ENCODE measurements at places on chromosomes 7 and 10.
A peak's percentile ranks its signal among the peaks of the same experiment; 100 is the strongest.

DNA sequence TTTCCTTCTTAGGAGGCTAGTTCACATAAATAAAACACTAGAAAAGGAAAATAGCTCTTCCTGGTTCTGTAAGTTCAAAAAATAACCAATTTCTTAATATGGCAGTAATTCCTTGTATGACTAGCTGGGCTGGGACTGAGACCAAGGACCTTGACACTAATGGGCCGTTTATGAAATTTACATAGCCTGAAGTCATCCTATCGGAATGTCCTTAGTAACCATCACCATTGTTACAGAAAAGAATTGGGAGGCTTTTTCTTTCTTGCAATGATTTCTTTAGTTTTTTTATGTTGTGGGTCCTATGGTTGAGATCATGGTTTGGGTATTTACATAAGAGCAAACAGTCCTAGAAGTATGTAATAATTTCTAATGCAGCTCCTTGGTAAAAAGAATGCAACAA, 87.1 kb upstream of the HDAC9 start:
- no peak for DNase-seq

DNA sequence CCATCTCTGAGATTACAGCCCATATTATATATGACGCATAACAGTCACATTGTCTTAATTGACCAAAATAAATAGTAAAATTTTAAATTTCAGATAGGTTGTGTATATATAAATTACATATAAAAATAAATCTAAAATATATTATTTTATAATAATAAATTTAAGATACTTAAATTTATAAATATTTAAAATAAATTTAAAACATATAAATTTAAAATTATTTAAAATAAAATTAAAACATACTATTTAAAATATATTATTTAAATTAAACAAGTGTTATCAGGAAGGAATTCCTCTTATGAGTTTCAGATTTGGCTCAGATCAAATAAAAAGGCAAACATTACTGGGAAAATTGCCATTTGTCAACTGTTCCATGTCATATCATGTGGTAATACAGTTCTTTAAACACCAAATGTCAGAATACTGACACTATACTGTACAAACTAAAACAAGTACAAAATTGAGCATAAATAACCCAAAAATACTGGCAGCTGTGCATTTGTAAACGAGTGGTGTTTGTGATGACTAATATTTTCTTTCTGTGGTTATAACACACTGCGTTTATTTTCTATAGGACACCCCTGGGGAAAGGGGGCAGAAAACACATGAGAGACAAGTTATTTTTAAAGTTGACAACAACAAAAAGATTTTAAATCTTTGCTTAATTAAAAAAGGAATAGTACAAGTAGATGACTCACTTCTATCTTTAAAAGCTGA, 71.3 kb upstream of the DGKB start:
- DNase-seq: no peak

- DNase-seq: no peak
Measured at GRCh38 chr7:2012981-2013380, 219.8 kb downstream of the MAD1L1 start.

DNA sequence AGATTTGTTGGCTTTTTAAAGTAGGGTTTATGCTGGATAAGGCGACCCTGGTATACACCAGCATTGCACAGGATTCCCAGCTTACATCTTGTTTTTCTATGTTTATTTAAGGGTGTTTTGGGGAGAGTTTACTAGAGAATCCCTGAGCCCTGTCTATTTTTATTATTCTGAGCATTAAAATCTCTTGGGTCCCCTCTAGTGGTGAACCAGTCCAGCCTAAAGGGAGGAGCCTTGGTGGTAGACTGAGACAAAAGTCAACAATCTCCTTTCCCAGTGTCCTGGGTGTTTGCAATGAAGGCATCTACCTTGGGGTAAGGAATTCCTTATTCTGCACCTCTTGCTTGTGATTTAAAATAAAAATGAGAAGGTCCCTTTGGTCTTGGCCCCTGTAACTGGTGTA, 38.2 kb downstream of the ANTXRL start:
- no peak for DNase-seq

GRCh38 chr10:119461380-119461779, 81.1 kb downstream of the RGS10 start:
- no peak for DNase-seq

GRCh38 chr7:5630670-5631069, 150.8 kb downstream of the RNF216 start:
- no peak for DNase-seq

GRCh38 chr10:86068231-86069054, 298.2 kb downstream of the GRID1 start:
- DNase-seq: no peak

DNA sequence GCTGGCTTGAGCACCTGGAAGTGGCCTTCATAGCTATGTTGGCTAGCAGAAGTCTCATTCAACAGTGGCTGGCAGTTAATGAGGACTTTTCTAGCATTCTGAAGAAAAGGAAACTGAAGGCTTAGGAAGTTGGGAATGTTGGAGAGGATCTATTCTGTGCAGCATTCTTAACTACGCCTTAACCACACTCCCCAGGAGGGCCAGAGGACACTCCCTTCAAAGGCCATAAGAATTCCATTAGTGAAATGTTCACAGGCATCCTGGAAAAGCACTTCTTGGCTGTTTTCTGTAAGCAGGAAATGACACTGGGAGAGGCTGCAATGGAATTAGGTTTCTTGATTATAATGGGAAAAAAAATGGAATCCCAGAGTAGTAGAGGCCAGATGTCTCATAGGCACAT, 188.9 kb downstream of the ARHGAP12 start:
- no peak for DNase-seq

DNA sequence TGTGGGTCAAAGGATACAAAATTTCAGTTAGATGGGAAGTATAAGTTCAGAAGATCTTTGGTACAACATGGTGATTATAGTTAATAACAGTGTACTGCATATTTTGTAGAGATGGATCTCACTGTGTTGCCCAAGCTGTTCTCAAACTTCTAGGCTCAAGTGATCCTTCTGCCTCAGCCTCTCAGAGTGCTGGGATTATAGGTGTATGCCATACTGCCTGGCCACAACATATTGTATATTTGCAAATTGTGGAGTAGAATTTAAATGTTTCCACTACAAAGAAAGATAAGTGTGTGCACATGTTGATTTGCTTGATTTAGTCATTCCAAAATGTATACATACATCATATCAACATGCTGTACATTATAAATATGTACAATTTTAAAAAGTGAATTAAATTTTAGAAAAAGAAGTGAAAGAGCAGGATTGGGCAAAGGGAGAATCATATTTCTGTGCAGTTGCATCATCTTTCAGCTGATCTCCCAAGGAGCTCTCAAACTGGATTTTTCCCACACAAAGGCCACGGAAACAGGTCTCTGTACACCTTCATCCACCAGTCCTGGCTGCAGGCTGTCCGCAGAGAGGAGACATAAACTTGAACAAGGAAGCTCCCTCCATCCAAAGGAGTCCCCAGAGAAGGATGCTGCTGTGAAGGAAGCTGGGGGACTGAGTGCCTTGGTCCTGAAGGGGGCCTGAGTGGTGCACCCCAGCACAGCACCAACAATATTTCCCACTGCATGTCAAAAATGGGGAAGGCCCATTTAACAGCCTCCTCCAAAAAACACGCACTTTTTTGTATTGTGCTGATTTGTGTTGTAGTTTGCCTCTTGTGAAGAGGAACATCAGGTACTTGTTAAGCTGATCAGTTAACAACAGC, 217.1 kb upstream of the GHITM start:
- no peak for DNase-seq

- DNase-seq: no peak
Measured at GRCh38 chr7:138756591-138757242, 41.1 kb upstream of the TMEM213 start.

DNA sequence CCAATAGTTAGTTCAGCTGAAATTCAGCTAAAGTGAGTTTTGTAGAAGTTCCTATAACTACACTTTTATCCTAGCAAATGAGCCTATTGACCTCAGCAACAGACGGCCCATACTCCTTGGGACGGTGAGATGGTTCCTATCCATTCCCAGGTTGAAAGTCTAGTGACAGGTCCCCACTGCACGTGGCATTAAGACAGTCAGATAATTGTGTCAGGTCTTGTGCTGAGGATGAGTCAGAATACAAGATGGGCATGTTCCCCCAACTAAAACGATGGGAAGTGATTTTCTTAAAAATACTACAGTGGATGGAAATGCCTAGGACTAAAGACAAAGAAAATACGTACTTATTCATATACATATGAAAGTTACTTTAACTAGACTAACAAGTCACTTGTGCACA, 2.1 kb downstream of the CAV1 start:
- no peak for DNase-seq

- no peak for DNase-seq
Measured at GRCh38 chr7:22110881-22111280, 165.2 kb upstream of the CDCA7L start.

GRCh38 chr7:116772423-116772863, 89.9 kb upstream of the CAPZA2 start:
- DNase-seq: peak; percentile 29

DNA sequence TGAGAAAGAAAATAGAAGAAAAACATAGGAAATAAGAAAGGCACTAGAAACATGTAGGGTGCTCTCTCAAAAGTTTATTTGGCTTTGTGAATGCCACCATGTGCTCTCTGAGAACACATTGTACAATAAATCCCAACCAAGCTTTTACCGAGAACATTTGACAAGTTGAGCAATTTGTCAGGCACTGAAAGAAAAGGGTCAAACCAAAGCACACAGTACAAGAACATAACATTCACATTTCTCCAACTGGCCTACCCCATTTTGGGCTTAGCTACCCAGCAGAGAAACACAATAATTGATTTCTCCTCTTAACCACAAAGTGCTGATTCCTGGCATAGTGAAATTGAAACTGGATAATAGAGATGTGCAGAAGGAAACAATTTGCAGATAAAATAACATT, 69.2 kb upstream of the SLC39A12 start:
- no peak for DNase-seq

DNA sequence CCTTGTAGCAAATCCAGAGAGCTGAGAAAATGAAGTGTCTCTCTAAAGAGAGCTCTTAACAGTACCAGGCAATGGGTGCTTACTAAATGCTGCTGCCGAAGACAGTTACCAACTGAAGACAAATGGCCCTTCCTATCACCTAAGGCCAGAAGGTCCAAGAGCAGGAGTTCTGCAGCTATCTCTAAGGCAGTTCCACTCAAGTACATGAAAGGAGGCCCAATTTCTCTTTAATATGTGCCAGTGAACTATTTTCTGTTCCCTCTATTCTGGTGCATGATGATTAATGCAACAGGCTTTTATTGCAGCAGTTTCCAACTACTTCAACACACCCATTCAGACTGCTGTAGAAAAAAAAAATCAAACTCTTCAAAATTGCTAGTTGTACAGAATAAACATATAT, 122.5 kb downstream of the SLC25A13 start:
- no peak for DNase-seq

DNA sequence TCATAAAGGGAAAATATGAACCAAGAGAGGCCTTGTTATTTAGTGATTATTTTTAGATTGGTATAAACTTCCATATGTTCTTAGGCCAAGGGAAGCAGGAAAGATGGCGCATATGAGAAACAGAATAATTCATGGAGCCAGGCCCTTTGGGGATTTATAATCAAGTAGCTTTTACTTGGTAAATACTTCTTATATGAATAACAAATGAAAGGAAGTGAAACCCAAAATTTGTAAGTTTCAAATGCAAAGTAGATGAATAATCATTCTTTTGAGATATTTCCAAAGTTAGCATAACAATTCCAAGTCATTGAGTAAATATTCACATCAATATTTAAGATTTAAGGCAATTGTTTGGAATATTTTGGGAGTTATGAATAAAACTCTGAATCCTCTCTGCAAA, 13.9 kb upstream of the OPTN start:
- no peak for DNase-seq

- no peak for DNase-seq
Measured at GRCh38 chr7:50101873-50102272, 8.8 kb upstream of the ZPBP start.

DNA sequence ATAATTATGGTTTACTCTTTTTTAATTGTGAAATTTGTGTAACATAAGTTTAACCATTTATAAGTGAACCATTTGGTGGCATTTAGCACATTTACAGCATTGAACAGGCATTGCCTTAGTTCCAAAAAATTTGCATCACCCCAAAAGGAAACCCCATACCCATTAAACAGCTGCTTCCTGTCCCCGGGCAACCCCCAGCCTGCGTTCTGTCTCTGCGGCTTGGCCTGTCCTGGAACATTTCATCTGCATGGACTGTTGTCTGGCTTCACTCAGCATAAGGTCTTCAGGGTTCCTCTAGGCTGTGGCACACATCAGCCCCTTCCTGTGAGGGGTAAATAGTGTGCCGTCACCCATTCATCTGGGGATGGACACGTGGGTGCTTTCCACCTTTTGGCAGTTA, 6.9 kb downstream of the RET start:
- no peak for DNase-seq

GRCh38 chr10:110105873-110106272, 98.1 kb downstream of the ADD3 start:
- DNase-seq: no peak

GRCh38 chr7:3461923-3462322, 160.9 kb downstream of the SDK1 start:
- no peak for DNase-seq

DNA sequence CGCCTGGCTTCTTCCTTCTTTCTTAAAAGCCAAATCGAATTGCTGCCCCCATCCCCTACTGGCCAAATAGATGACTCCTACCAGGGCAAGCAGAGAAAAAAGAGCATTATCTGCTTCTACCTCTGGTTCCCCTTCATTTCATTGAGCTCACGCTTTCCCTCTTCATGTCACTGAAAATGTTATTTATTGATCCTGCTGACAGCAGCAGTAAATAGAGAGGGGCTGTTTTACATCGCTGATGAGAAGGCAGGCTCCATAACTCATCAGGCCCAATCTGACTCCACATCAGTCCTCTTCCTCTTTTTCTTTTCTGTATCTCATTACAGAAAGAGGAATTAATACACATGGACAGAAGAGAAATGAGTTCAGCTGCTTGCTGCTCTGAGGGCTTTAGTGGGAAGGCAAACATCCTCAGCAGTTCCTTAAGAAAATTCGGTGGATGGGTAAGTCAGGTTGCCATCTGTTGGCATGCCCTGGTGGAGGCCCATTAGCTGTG, 904.1 kb downstream of the KCNMA1 start:
- DNase-seq: no peak

DNA sequence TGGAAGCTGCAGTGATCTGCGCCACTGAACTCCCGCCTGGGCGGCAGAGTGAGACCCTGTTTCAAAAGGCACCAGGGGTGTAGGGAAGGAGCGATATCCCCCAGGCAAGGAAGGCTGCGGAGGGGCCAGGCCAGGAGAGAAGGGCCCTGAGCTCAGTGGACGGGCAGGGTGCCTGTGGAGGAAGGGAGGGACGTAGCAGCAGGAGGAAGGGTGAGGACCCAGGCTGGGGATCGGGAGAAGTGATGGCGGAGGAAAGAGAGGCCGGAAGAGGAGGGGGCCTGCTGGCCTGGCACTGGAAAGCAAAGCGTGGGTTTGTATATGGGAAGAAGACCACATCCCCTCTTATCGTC, 45.6 kb downstream of the ALOX5 start:
- no peak for DNase-seq

All from HuH-7.5 (cell line).